ENCODE measurements at places on chromosomes 3 and 15.

GRCh38 chr15:71630475-71630809 is 179.9 kb upstream of the NR2E3 start:
- DNase-seq: no peak

- DNase-seq: no peak
Measured at GRCh38 chr3:37718632-37719031, 143.0 kb upstream of the CTDSPL start.

DNA sequence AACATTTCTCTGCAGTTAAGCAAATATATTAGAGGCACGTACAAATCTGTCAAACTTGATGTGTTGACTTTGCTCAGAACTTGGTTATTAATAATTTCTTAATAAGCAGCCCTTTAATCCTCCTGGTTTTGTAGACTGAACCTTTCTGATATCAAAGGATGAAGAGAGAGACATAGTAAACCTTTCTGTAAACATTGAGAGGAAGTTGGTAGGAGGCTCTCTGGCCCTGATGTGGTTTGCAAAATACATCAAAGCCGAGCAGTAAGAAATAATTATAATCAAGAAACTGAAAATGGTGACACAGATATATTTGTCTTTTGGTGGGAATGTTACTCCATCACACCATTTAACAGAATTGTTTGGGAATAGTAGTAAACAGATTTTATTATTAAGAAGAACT is 111.9 kb downstream of the OXSM start:
- DNase-seq: no peak

- DNase-seq: peak; percentile 21
Measured at GRCh38 chr3:136547293-136547692, 204.9 kb downstream of the STAG1 start.

All from fibroblast of skin of left biceps (primary cell).